NCI-H1694 treated with DMSO at 0.1 percent for 48 hours (cell line): ENCODE measurements at places on chromosomes 6 and 20.

DNA sequence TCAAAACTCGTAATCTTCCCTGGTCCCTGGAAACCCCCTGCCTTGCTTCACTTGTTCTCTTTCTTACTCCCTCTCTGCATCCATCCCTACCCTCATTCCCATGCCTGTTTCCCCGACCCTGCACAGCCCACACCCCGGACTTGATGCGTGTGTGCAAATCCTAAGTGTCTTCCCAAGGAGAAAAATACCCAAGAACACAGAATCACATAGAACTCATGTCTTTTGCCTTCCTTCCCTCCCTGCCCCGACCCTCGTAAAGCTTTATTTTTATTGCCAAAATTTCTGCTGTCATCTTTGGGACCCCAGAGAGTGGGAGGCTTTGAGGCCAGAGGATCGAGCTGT, 169.6 kb upstream of the PMEPA1 start:
- DNase-seq = no peak

DNA sequence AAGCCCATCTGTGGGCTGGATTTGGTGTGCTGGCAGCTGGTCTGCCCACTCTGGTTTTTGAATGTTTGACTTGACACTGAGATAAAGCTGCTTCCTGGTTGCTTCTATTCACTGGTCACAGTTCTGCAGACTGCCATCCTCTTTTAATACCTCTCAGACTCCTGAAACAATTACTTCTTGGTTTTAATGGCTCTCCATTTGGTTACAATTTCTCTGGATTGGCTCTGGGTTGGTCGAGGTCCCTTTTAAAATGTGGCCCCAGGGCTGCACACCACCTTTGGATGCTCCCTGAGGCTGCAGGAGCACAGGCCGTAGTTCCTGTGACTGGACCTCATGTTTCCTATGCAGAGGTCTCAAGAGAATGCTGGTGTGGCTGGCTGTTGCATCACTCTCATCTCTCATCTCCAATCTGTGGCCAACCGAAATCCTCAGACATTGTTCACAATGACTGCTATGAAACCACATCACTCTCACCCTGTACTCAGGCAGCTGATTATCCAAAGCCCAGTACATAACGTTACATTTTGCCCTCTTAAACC, 98.5 kb downstream of the INSM1 start:
- no peak for DNase-seq

DNA sequence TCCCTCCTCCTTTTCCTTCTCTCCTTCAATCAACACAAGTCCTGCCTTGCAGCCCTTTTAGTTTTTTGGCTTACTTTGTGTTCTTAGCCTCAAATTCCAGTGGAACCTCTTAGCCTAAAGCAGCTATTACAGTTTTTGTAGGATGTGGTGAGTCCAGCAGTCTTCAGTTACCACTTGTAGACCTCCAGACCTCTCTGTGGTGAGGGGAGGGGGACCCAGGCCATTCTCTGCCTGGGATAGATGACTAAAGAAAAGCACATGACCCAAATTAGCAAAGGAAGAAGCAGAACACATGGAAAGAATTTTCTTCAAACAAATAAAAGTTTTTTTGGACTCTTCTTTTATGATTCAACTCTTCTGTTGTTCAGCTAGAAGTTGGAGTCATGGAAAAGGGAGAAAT, 246.5 kb downstream of the HAO1 start:
- DNase-seq = no peak

GRCh38 chr20:31913431-31914157, 38.3 kb downstream of the PDRG1 start:
- no peak for DNase-seq

DNA sequence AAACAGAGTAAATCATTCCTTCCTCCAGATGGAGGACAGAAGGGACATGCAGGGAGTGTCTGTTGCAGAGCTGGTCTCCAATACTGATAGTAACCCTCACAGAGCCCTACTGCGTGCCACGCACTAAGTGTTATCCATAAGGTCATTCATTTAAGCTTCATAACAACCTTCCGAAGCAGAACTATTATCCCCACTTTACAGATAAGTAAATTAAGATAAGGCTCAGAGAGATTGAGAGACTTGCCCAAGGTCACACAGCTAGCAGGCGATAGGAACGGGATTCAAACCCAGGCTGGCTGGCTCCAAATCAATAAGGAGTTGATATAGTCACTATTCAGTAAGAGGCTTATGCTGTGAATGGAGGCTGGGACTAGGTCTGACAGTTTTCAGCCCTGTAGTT, 30.6 kb downstream of the CPNE5 start:
- no peak for DNase-seq

DNA sequence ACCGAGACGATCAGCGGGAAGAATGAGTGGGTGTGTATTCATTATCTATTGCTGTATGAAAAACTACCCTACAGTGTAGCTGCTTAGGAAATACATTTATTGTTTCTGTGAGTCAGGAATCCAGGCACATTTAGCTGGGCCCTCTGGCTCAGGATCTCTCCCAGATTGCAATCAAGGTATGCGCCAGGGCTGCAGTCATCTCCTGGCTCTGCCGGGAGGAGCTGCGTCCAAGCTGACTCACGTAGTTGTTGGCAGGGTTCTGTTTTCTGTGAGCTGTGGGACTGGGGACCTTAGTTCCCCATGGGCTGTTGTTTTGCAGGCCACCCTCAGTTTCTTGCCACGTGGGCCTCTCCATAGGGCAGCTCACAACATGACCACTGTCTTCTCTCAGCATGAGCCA, 68.2 kb upstream of the FUCA2 start:
- DNase-seq = no peak

DNA sequence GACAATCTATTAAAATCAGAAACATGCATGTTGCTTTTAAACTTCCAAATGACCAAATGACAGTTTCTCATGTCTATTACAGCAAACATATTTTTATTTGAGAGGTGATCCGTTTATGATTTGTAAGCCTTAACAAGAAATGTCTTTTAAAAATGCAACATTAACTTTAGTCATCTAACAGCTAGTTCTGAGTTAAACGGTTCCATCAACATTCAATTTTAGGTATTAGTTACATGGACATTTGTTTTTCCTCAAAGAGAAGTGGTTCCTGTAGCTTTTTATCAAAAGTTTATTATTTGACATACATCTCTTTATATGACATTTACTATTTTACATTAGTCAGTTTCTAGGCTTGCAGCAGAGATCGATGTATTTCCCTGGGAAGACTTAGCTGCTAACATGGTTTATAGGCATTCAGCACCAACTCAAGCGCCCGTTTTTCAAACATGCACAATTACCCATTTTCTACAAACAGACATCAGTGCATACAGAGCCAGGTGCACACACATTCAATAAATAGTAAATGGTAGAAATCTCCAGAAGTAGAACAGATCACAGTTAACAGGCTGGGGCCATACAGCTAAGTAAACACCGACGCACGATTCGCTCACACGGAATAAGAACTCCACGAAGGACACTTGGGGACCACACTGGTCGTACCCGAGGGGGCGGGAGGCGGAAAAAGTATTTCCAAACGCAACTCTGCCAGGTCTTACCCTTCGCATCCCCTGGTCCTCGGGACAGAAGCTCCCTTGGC, 882 bp downstream of the CNR1 start:
- no peak for DNase-seq

GRCh38 chr20:23145281-23145700, 59.2 kb upstream of the CD93 start:
- DNase-seq = no peak

GRCh38 chr6:156779206-156780094, 2.3 kb downstream of the ARID1B start:
- peak; percentile 4 for DNase-seq

DNA sequence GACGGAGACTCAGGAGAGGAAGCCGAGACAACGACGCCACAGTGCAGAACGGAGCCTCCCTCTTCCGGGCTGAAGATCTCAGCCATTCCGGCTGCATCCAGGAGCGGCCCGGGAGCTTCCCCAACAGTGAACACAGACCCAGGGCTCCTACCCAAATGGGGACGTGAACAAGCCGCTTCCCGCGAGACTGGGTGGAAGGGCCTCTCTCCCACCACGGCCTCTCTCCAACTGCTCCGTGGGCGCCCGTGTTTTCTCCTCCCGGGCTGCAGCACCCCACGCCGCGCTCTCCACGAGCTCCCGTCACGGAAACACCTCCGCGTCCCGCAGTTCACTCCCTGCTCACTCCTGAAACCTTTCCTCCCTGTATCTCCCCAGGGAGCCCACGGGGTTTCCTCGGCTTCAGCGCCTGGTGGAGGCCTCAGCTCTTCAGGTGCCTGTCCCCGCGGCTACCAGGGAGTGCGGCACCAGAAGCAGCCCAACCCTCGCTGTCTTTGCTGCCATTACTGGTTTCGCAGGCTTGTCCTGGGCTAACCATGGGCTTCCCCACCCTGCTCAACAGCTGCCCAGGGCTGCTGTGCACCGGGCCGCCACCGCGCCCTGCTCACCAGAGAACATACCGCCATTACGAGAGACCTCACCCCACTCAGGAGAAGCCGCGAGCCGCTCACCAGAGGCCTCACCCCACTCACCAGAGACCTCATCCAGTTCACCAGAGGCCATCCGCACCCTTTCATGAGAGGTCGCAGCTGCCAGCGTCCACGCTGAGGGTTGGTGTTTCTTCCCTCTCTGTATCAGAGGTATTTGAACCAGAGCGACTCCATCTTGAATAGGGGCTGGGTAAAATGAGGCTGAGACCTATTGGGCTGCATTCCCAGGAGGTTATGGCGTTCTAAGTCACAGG, 922.8 kb downstream of the QKI start:
- DNase-seq = no peak

- DNase-seq = no peak
Measured at GRCh38 chr6:115004982-115005381, 662.2 kb upstream of the HS3ST5 start.

DNA sequence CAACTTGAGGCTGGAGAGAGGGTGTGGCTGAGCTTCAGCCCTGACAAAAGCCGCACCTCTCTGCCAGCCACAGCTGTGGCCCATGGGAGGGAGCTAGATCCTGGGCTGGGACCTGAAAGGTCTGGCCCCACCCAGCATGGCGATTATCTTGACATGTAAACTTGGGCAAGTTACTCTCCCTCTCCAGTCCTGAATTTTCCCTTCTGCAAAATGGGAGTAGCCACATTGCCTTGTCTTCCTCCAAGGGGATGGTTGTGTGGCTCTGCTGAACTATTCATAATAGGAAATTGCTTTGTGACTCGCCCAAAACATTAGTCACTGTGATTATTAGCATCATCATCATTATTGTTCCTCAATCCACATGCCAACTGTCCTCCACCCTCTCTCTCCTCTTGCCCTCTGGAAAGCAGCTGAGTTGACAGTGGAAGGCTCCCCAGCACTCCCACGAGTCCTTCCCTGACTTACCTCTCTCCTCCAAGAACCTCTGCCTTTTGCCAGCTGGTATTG, 23.0 kb upstream of the RBPJL start:
- DNase-seq = no peak

GRCh38 chr20:45407783-45408645, at the start of gene DBNDD2:
DBNDD2 (plus strand) TSS chr20:45408289; CDS start chr20:45408468, 179 bp downstream.
- no peak for DNase-seq

GRCh38 chr6:81621816-81622395, 130.6 kb downstream of the TENT5A start:
- DNase-seq = no peak

- no peak for DNase-seq
Measured at GRCh38 chr20:52372169-52372568, 180.6 kb upstream of the ZFP64 start.

DNA sequence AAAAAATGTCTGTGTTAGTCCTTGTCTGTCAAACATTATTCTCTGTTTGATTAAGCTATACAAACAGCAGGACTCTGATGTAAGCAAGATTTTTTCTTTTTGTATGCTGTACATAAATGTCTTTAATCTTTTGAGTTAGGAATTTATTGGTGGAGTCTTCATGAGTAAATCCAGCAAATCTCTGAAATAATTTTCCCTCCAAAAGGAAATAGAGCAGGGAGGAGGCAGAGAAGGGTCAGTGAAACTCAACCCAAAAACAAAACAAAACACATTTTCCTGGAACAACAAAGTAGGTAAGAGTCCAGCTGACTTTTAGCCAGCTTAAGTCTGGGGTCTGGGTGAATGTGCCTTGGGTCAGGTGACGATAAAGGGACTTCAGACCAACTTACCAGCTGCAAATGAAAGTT, 113.7 kb downstream of the FOXA2 start:
- DNase-seq = no peak

DNA sequence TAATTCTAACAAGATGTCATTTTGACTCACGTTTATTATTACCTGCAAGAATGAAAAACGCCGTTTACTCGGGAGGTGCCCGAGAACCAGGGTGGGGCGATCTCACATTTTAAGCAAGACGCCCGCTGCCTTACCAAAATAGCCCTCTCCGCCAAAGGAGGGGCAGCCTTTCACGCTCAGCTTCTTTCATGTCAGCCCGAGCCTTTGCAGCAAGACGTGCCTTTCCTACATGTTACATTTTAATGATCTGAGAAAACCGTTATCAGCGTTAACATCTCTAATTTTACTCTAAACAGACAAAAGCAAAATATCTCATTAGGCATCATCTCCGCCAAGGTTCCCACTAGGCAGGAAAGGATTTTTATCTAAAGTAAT, 2.0 kb downstream of the BACH2 start:
- no peak for DNase-seq

DNA sequence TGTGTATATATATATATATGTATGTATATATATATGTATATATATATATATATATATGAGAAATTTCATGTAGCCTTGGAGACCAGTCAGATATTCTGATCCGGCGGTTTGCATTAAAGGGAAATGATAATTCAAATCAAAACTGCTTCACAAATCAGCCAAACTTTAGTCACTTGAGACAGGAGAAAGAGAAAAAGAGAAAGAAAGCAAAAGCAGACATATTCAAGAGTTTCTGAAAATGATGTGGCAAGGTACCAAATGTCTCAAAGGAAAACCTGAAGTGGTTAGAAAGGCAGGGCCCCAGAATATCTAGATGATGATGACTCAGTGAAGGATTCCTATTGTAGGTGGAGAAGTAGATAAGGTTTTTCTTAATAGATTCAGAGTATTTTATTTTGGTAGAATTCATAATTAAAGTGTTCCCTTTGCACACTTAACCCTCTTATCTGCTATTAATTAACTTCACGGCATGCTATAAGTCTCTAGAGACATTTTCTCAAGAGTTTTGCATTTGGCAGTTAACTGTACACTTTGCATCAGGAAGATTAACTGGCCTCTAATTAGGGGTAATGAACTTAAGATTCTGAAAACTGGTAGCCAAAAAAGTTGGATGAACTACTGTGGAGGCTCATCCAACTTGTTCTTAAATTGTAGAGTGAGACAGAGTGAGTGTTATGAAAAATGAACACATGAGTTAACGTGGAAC, 50.1 kb upstream of the ASF1A start:
- DNase-seq = no peak

- DNase-seq = peak; percentile 27
Measured at GRCh38 chr6:33420491-33421343, 852 bp downstream of the SYNGAP1 start.

DNA sequence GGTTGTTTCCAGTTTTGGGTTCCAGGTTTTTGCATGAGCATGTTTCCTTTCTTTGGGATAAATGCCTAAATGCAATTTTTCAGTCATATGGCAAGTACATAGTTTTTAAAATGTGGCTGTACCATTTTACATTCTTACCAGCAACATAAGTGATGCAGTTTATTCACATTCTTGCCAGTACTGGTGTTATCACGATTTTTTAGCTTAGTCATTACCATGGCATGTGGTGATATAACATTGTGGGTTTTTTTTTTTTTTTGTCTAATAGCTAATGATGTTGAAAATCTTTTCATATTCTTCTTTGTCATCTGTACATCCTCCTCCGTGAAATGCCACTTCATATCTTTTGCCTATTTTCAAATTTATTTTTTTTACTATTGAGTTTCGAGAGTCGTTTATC, 2.9 kb upstream of the TDRD6 start:
- DNase-seq = no peak

- DNase-seq = no peak
Measured at GRCh38 chr6:159761129-159761872, 544 bp upstream of the ACAT2 start.
